ENCODE measurements at places on chromosomes 3 and 15.

DNA sequence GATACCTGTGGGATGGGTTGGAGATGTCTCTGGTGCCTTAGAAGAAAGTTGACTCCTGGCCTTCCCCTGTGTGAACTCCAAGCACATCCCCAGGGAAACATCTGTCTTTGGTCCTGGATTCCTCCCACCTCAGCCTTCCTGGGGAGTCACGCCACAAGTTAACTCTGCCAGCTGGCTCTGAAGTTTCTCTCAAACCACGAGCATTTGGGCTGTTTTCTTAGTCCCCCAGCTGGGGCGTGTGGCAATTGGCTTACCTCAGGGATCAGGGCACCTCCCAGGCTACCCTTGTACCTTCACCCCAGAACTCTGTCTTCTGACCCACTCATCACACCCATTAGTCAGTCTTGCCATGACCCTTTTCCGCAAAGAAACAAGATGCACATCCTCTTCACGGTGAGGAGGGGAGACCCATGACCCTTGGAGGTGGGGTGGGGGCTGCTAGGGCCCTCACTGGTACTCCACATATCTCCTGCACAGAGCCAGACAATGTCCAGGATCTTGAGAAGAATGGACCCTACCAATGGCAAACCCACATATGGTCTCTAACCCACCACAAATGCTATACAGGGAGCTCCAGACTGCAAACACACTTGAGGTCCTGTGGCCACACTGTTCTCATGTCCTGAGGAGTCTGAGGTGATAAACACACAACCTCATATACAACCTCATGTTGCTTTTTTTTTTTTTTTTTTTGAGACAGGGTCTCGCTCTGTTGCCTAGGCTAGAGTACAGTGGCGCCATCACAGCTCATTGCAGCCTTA is 3.9 kb downstream of the NEIL1 start:
- no peak for DNase-seq

DNA sequence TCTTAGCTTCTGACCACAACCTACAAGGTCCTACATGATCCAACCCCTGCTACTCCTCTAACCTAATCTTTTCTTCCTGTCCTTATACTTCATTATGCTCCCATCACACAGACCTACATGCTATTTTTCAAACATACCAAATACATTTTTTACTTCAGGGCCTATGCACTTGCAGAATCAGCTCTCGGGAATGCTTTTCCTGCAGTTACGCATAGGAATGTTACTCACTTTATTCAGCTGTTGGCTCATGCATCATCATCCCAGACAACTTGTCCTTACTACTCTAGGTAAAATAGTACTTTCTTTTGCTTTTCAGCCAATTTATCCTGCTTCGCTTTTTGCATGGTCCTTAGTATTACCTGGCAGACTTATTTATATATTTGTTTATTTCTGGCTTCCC is 105.6 kb downstream of the OXSM start:
- DNase-seq: peak; percentile 83

DNA sequence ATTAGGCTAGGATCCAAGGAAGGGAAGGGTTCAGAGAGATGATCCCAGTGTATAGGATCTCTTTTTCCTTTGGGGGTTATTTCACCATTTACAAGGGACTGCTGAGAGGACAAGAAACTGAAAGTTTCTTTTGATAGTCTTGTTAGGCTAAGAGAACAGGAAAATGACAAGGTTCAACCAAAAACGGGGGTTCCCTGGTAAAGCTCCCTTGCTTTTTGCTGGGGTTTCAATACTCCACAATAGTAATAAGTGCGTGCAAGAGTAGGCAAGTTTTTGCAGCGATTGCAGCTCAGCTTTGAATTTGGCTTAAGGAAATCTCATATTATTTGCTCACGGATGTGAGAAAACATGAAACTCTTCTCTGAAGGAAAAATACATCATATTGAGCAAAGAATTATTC is 18.8 kb upstream of the SUSD5 start:
- no peak for DNase-seq

DNA sequence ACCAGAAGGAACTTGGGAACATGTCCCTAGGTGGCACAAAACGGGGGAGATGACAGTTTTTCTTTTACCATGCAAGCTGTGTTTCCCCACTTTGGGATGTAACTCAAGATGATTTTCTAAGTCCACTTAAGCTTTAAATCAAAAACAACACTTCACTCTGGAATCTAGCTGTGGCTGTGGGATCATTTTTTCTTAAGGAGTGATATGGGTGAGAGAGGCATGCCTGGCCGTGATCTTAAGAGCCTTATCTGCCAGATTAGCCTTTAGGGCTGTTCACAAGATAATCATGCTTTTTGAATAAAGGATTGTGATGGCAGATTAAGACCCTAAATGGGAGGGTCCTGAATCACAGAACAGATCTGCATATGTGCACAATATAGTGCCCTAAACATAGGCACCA is 384.8 kb upstream of the SEMA6D start:
- DNase-seq: peak; percentile 14

DNA sequence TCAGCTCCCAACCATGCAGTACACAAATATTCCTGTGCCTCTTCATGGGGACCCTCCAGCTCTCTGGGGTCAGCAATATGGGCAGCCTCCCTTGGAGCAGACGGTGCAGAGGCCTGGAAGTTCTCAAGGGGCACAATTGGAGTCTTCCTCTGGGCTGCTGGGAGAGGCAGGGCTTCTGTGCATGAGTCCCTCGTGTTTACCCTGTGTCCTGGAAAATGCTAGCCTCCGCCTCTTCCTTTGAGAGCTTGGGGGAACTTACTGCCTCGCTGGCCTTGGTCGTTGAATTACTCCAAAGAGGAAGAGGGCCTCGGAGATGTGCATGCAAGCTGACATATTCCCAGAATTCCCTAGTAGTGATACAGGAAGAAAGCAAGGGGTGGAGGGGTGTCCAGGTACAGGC is 284.4 kb upstream of the IGF1R start:
- DNase-seq: no peak

GRCh38 chr15:74322558-74323180 is 44.8 kb downstream of the CYP11A1 start:
- peak; percentile 63 for DNase-seq

GRCh38 chr15:43749690-43750345 is 3.6 kb downstream of the PDIA3 start:
- no peak for DNase-seq

- no peak for DNase-seq
These were observed 15.3 kb downstream of the RAB43 start for GRCh38 chr3:129106320-129106719.

Measured in fibroblast of skin of right biceps (primary cell).